Muscle of arm (tissue), 14 donors: ENCODE measurements at places on chromosomes 3 and 15. TPM values are rescaled to one million over a fixed set of nuclear protein-coding genes. Genes with fewer than 3 reads are reported as not detected.

The ECE2 gene
- not detected for polyA plus RNA-seq

The SPTBN5 gene
- polyA plus RNA-seq, result 6.0 TPM

The LARP6 gene
- 12.0 TPM for polyA plus RNA-seq

The SLC6A20 gene
- polyA plus RNA-seq, result 0.12 TPM

The IGSF10 gene
- polyA plus RNA-seq, result 27.5 TPM

The SLCO2A1 gene
- polyA plus RNA-seq, result 1.1 TPM

DNA sequence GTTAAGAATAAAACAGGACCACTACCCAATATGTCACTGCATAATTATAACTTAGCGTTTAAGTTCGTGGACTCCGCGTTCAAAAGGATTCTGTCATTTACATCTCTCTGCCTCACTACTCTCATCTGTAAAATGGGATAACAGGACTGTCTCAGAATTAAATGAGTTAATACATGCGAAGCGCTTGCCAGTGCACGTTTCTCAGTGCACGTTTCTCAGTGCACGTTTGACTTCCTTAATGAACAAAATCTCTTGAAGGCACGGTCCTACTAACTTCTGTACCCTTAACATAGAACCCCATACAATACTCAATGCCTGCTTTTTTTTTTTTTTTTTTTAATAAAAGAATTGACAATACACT lies 499 bp downstream of the RABL3 start:
- DNase-seq, result no peak

GRCh38 chr3:97425002-97425401 lies 339.6 kb upstream of the ARL6 start:
- DNase-seq, result no peak

DNA sequence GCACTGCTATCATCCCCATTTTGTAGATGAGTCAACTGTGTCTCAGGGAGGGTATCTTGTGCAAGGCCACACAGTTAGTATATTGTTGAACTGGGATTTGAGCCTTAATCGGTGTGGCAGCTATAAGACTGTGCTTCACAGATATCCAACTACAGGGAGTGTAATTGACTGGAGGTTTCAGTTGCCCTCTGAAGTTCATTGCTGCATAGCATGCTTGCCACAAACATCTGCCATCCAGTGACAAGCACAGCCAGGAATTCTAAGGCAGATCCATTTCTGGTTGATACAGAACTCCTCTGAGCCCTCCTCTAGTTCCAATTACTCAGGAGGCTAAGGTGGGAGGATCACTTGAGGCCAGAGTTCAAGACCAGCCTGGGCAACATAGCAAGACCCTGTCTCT lies 16.4 kb downstream of the FSD2 start:
- no peak for DNase-seq

DNA sequence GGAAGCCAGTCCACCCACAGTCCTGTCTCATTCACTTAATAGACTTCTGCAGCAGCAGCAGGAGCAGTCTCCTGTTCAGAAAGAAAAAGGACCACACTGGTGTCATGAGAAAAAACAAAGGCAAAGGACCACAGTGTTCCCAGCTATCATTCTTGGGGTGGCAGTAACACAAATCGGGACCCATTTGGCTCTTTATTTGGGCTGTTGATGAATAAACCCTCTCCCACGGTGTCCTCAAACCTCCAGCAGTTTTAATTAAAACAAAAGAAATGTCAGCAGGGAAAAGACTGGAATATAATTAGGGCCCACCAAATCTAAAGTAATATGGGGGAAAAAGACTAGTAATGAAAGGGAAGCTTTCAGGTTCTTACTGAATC lies 210.5 kb upstream of the SLC2A2 start:
- no peak for DNase-seq
